ENCODE measurements at places on chromosomes 7 and 10.

GRCh38 chr7:102079140-102080018, 207.3 kb upstream of the SH2B2 start:
- peak; percentile 49 for DNase-seq

GRCh38 chr7:150927157-150927955, 50.8 kb downstream of the KCNH2 start:
- DNase-seq = peak; percentile 42

- DNase-seq = peak; percentile 41
Observed at GRCh38 chr7:27173956-27174873, at the start of gene HOXA10. HOXA10 (minus strand) TSS chr7:27174320; CDS start chr7:27174306, 14 bp downstream.

DNA sequence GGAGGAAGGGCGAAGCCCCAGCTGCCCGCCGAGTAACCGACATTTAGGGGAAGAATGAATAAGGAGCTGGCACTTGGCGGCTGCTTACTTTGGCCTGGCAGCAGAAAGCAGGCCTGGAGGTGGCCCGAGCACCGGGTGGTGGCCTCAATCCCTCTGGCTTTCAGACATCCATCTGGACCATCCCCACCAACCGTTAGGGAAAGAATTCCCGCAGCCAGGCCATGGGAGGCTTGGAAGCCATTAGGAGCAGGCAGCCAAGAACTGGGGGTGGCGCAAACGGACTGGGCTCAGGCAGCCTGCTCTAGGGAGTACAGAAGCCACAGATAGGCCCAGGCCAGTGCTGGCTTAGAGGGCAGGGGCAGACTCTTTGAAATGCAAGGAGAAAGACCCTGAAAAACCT, 132.7 kb downstream of the NEURL1 start:
- no peak for DNase-seq

DNA sequence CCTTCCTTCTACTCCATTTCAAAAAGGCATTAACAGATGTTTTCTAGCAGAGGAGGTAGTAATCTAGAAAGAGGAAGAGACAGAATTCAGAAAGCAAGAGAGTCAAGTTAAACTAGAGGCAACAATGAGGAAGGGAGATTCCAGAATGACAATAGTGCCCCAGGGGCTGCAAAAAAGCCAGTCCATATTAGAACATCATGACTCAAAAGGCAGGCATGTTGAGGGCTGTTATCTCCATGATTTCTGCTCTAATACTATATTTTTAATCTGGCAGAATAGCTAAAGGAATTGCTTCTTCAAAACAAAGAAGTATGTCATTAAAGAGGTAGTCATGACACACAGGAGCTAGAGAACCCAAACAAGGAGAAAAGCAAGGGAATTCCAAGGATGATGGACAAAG, 599.6 kb downstream of the INHBA start:
- DNase-seq = peak; percentile 31

- DNase-seq = no peak
Observed at GRCh38 chr7:84829719-84830118, 357.1 kb downstream of the SEMA3D start.
